ENCODE measurements at places on chromosomes 2 and 18.

- DNase-seq, result peak; percentile 98
These were observed 165.0 kb downstream of the ANTXR1 start for GRCh38 chr2:69177785-69178636.

DNA sequence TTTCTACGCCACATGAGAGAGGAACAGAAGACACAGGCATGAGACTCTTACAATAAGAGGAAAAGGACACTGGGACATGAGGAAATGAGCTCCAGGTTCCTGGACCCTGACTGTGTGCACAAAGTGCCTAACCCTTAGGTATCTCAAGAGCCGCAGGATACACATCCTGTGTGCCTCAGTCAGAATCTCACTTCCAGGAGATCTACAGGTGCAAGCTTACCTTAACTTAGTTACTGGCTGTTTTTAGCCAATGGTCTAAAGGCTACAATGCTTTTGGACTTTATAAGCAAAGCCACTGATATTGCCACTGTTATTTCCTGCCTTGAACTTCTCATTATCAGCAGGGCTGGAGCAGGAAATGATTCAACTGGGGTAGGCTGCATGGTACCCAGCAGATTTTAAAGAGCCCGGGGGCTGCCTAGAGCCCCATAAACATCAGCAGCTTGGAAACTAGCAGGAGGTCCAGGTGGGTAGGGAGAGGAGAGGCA lies 254.4 kb downstream of the ZNF521 start:
- DNase-seq, result no peak

GRCh38 chr2:240234503-240234951 lies 94.1 kb upstream of the OTOS start:
- DNase-seq, result no peak

- DNase-seq, result no peak
These were observed 44.5 kb downstream of the EML6 start for GRCh38 chr2:54767921-54768320.

DNA sequence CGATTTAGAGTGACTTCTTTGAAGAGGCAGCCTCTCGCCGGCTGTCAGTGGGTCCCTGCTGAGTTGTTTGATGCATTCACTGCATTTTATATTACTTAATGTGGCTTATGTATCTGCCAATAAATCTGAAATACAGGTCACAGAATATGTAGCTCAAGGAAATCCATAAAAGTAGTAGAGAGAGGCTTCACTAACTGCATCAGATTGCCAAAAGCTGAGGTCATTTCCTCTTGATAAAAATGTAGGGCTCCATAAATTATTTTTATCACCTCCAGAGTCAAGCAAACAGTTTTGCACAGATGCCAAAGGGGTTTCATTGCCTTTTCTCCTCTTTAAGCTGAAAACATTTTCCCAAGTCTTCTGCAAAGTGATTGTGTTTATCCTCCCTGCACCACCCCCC lies 36.5 kb upstream of the CCDC93 start:
- no peak for DNase-seq
